ENCODE measurements at places on chromosomes 7 and 10.
A peak's percentile ranks its signal among the peaks of the same experiment; 100 is the strongest.

- peak; percentile 92 for DNase-seq
These were observed 165.8 kb upstream of the PRSS1 start for GRCh38 chr7:142583446-142583845.

- DNase-seq, result no peak
These were observed 23.2 kb downstream of the NOLC1 start for GRCh38 chr10:102175415-102175814.

- peak; percentile 87 for DNase-seq
These were observed 4.6 kb upstream of the C10orf95 start for GRCh38 chr10:102455893-102456471.

GRCh38 chr10:124414076-124414475 lies 4.6 kb downstream of the OAT start:
- DNase-seq, result no peak

- no peak for DNase-seq
These were observed 76.2 kb downstream of the GPR85 start for GRCh38 chr7:113010377-113010776.

GRCh38 chr10:44864051-44864450 lies 47.1 kb upstream of the TMEM72 start:
- no peak for DNase-seq

- DNase-seq, result no peak
These were observed 2.8 kb downstream of the DNAJC30 start for GRCh38 chr7:73680501-73680900.

DNA sequence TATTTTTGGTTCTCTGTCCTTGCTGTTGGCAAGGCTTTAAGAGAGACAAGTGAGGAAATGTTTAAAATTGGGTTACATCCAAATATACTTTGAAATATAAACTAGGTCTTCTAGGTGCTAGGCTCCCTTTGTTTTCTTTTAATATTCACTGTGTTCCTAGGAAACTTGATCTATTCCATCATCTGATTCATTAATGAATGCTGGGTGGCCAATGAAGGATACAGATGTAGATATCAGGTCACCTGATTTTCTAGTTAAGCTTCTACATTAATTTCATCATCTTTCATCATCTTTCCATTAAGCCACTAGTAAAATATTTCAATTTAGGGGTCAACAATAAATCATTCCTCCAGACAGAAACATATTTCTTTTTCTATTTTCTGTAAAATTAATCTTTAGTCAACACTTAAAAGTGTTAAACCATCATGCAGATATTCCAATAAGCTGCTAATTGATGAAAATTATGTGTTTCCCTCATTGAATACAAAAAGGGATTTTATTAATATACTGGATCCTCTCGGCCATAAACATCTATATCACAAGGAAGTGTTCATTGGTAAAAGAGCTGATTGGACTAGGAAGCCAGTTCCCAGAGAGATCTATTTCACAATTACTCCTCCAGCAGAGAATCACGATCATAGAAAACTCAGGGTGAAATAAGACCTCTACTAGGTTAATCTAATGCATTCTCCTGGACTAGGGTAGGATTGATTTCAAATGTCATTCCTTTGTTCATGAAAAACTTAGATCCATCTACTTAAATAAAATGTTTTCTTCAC lies 14.7 kb downstream of the HGF start:
- DNase-seq, result no peak

DNA sequence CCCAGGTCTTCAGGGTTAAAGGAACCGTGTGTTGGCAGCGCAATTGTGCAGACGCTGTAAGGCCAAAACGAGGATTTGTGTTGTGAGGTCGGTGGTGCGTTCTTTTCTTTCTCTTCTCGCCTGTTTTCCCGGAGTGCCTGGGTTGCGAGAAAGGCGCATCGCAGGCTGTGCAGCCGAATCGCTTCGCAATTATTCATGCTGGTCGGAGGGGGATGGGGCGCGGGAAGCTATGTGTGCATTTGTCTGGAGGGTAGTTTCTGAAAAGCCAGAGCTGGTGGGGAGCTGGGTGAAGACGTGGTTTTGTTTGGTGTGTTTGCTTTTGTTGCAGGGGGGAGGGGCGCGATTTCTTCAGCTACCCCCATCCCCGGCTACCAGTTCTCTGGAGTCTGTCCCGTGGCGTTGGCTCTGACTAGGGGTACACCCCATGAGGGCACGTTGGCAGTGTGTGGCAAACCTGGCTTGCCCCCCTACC lies 2.1 kb downstream of the MXI1 start:
- DNase-seq, result peak; percentile 28

DNA sequence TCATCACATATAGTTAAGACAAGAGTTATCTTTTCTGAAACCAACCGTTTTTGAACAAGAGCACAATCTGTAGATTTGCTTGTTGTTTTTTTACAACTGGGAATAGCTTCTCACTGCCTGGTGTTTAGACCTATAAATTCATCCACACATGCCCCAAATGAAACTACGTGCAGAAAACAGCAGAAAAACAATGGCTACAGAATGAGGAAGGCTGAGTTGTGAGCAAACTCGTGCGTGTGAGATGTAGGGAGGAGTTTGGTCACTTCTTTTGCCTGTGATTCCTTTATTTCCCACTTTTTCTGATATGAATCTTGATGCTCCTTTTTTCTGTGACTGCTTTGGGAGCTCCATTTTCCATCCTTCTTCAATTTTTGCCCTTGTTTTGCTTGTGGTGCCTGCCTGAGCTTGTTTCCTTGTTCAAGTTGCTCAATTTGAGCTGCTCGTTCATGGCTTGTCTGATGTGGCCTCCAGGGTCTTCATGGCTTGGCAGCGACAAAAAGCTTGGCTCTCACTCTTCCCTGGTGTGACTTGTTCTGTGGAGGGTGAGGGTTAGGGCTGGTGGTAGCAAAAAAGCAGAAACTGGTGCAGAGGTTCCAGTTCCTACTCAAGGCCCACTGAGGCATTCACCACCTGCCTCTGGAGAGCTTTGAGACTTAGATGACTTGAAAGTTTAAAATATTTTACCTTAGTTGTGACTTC lies 76.9 kb downstream of the ZNF365 start:
- peak; percentile 18 for DNase-seq

DNA sequence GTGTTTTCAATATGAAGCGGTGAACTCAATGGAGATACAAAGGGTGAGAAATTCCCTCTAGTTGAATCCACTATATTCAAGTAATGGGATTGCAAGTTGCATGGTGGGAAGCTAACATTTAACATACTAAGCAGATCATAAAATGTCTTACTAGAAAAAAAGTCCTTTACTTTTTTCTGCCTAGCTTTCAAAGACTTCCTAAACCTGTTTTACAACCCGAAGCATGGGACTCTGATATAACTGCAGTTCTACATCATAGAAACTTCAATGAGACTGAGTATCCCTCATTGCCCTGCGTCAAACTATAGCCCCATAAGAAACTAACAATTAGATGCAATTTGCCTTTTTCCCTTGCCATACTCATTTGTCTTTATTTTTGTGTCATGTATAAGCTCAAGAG lies 179.9 kb downstream of the RTKN2 start:
- DNase-seq, result no peak

- no peak for DNase-seq
These were observed 349.4 kb downstream of the EXOC4 start for GRCh38 chr7:133602291-133602690.

DNA sequence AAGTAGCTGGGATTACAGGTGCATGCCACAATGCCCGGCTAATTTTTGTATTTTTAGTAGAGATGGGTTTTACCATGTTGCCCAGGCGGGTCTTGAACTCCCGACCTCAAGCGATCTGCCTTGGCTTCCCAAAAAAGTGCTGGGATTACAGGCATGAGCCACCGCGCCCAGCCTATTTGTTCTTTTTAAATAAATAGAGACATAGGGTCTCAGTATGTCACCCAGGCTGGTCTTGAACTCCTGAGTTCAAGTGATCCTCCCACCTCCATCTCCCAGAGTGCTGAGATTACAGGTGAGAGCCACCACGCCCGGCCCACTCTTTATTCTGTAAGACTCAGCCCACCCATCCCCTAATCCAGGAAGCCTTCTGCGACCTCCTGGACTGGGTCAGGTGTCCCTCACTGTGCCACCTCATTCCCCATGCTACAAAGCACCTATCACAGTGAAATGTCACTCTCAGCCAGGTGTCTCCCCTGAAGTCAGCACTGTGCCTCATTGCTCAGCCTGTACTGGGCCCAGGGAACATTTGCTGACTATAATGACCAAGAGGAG lies 2.8 kb downstream of the TMEM120A start:
- DNase-seq, result no peak

- no peak for DNase-seq
These were observed 20.5 kb upstream of the RHEB start for GRCh38 chr7:151540146-151540545.

GRCh38 chr10:86366033-86366901 lies at the start of gene GRID1:
Gene GRID1 (minus strand): TSS chr10:86366795.
- no peak for DNase-seq

DNA sequence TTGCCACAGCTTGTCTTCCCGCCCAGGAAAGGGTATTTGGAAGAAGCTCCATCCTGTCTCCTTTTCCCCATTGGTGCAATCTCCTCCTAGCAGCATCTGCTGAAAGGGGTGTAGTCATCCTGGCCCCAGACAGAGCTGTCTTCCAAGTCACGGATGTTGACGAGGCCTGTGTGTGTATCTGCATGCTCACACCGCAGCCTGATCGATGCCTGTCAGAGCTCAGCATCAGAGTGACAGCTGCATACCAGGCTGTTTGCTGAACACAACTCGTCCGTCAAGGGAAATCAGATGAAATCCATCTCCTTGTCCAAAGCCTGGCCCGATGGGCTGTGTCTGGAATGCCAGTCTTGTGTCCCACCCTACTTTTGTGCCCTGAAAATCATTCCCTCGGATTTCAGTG lies 21.2 kb upstream of the LRRC4 start:
- DNase-seq, result no peak

DNA sequence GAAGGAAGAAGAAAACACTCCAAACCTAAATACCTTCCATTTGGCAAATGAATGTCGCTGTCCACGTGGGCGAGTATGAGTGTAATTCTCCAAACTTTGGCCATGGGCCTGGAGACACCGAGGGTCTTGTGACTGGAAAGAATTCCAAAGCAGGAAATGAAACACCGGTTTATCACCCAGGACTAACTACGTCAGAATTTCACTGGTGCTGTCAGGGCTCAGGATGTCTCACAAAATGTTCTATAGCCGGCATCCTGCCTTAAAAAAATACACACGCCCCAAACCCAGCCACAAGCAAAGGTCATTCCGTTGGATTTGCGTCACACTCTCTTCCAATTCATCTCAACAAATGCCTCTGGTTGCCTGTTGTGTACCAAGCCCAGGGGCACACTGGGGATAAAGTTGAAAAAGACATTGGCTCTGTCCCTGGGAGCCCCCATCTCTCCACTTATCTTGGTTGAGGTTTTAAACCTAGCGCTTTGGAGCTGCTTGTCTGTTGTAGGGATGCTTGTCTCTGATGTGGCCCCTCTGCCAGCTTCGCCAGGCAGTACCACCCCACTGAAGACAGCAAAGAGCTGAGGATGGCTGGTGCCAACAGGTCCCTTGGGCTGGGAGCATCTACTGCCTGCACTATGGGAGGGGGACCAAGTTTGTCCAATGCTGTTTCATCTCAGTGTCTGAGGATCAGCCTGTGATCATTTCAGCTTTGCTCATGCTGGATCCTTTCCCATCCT lies 31.2 kb downstream of the GSTO2 start:
- DNase-seq, result no peak

GRCh38 chr10:80373502-80373901 lies 16.9 kb downstream of the DYDC2 start:
- peak; percentile 71 for DNase-seq

DNA sequence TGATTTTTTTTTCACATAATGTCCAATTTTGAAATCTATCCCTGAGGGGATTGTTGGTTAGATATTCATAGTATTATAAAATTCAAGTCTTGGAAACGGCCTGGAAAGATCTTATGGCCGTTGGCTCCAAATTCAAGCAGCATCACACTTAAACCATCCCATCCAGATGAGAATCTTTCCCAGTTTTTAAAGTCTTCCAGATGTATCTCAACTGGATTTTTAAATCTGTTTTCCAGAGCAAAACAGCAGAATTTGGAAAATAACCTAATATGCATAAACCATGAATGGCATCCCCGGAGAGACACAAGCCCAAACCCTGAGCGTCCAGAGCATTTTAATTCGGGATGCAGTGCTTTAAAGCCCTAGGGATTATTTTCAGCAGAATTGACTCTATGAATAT lies 208.2 kb upstream of the PRKCQ start:
- no peak for DNase-seq

DNA sequence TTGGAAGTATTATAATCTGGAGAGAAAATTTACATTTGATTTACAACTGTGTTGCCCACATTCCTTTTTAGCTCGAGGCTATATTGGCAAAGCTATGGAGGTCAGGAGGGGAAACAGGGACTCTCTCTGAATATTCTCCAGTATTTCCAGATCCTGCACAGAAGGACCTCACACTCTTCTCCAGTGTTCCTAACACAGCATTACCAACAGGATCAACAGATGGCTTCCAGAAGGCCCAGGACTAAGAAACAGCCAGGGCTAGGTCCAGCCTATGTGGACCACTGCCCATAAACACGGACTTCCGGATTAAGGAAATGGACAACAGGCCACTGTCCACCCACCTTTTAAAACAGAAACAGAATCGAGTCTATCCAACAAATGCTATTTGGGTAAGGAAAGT lies 65.3 kb downstream of the CHCHD3 start:
- DNase-seq, result no peak

DNA sequence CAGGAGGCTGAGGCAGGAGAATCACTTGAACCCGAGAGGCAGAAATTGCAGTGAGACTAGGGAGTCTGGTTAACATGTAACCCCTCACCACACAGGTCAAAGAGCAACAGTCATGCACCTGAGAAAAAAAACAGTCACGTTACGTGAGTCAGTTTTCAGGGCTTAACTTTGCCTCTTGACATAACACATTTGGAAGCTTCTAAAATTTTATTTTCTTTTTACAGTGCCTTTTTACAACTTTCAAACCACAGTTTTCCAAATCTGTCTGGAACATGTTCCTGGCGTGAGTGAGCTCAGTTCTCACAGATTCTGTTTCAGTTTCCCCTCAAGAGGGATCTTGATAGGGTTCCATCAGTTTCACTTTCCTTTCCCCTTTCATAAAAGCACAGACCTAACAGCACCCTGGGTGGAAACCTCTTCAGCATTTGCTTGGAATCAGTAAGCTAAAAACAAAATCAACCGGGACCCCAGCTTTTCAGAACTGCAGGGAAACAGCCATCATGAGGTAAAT lies 4.4 kb downstream of the IFIT3 start:
- peak; percentile 93 for DNase-seq

- no peak for DNase-seq
These were observed 125.7 kb downstream of the TEX36 start for GRCh38 chr10:125557311-125557710.

- no peak for DNase-seq
These were observed 106.1 kb upstream of the SP8 start for GRCh38 chr7:20892776-20893175.

GRCh38 chr10:75425291-75426079 lies 5.9 kb upstream of the LRMDA start:
- DNase-seq, result no peak

- no peak for DNase-seq
These were observed 42.8 kb upstream of the RABGEF1 start for GRCh38 chr7:66697449-66698438.
